CD4-positive, CD25-positive, alpha-beta regulatory T cell (primary cell): ENCODE measurements at places on chromosomes 6 and 20. TPM values are rescaled to one million over a fixed set of nuclear protein-coding genes. Genes with fewer than 3 reads are reported as not detected.

The TRAPPC3L gene
- 0.37 TPM for total RNA-seq

The HEY2 gene
- not detected for total RNA-seq

The PRL gene
- total RNA-seq = not detected

The C6orf15 gene
- total RNA-seq = not detected

The OR2J3 gene
- total RNA-seq = not detected

The COL9A3 gene
- not detected for total RNA-seq

DNA sequence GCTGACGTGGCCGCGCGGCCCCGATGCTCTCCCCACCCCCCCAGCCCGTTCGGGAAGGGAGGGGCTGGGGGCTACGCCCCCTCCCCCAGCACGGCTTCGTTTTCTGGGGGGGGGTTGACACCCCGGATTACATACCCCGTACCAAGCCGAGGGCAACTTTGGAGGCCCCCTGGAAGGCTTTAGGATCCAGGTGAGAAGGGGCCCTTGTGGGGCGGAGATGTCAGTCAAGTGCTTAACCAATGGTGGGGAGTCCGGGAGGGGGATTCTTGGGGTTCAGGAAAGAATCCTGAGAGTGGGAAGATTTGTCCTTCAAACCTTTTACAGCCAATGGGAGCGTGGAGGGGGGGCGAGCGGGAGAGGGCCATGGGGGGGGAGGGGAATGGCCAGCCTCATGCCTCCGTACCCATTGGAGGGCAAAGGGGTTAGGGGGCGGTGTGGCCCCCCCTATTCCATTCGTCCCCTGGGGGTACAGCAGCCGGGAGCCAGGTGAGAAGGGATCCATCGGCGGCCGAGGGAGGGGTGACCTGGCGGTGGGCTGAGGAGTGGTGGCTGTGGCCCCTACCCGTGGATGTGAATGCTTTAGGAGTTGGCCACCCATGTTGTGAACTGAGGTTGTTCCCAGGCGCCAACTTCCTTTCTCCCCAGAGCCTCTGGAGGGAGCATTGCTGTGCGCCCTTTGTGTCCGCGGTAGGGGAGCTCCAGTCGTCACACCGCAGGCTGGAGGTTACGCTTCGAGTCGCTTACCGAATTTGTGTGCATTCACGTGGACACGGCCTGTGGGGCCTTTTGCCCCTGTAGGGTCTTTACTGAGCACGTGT lies 682 bp downstream of the BRD2 start:
- peak overlapping the region; percentile 95 for H3K4me3 ChIP-seq
- H3K4me1 ChIP-seq = peaks cover 58% of the 10 kb centered on the region
- DNase-seq = peak; percentile 50
- H3K36me3 ChIP-seq = no peaks in the 10 kb centered on the region
- peak overlapping the region; percentile 98 for H3K27ac ChIP-seq

DNA sequence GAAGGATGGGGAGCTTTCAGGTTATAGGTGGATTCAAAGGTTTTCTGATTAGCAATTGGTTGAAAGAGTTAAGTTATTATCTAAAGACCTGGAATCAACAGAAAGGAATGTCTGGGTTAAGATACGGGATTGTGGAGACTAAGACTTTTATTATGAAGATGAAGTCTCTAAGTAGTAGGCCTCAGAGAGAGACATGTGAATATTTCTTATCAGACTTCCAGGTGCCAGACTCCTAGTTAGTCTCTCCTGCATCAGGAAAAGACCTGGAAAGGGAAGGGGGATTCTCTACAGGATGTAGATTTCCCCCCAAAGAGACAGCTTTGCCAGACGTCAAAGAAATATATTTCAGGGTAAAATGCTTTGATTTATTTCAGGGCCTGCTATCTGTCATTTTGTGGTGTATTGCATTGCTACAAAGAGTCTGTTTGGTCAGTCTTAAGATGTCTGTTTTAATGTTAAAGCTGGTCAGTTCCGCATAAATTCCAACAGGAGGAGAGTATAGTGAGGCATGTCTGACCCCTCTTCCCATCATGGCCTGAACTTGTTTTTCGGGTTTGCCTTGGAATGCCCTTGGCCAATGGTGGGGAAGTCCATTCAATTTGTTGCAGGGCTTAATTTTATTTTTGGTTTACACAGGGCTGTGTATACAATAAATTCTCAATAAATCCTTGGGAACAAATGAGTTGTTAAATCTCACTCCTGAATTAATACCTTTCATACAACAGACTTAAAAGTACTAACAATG lies 103.4 kb upstream of the RALGAPA2 start:
- H3K36me3 ChIP-seq = no peaks in the 10 kb centered on the region
- DNase-seq = no peak
- no peak overlapping the region for H3K27ac ChIP-seq

GRCh38 chr6:5457983-5458683 lies 196.8 kb downstream of the FARS2 start:
- H3K27me3 ChIP-seq = no peaks in the 10 kb centered on the region
- H3K27ac ChIP-seq = no peak overlapping the region
- H3K36me3 ChIP-seq = peaks cover 2% of the 10 kb centered on the region
- no peak overlapping the region for H3K4me3 ChIP-seq

GRCh38 chr20:41004531-41005360 lies 23.9 kb upstream of the TOP1 start:
- peaks cover 19% of the 10 kb centered on the region for H3K4me1 ChIP-seq
- H3K27me3 ChIP-seq = no peaks in the 10 kb centered on the region
- no peak for DNase-seq
- H3K36me3 ChIP-seq = no peaks in the 10 kb centered on the region
- H3K4me3 ChIP-seq = no peak overlapping the region

- H3K36me3 ChIP-seq = no peaks in the 10 kb centered on the region
- no peaks in the 10 kb centered on the region for H3K4me1 ChIP-seq
- H3K27ac ChIP-seq = no peak overlapping the region
- no peak for DNase-seq
Observed at GRCh38 chr6:39128832-39129231, 13.8 kb upstream of the SAYSD1 start.

DNA sequence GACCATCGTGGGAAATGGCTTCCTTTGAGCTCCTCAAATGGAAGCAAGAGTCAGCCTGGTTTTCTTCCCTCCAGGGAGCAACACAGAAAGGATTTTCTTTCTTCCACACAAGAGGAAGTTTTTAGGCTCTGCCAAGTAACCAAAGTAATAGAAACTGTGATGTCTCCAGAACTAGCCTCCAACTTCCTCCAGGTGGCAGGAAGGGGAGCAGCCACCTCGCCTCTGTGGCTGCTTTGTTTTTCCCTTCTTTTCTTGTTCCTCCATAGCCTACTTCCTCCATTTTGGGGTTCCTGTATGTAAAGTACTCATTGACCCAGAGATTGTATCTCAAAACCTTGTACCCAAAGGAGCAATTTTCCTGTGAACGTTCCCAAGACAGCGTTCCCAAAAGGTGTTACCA lies 32.7 kb upstream of the CCR6 start:
- no peak overlapping the region for H3K4me3 ChIP-seq
- no peaks in the 10 kb centered on the region for H3K36me3 ChIP-seq
- DNase-seq = no peak
- peaks cover 53% of the 10 kb centered on the region for H3K4me1 ChIP-seq

DNA sequence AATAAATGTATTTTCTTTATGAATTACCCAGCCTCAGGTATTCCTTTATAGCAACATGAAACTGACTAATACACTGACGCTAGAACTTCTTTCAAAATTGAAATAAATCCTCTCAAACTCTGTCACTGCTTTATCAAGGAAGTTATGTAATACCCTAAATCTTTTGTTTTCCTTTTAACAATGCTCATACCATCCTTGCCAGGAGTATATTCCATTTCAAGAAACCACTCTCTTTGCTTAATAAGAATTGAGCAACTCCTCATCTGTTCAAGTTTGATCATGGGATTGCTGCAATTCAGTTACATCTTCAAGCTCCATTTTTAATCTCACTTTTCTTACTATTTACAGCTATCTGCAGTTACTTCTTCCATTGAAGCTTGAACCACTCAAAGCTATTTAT lies 707.6 kb upstream of the MARCKS start:
- no peaks in the 10 kb centered on the region for H3K36me3 ChIP-seq
- no peaks in the 10 kb centered on the region for H3K27me3 ChIP-seq
- no peak overlapping the region for H3K27ac ChIP-seq
- no peaks in the 10 kb centered on the region for H3K4me1 ChIP-seq
- no peak for DNase-seq

GRCh38 chr6:41636833-41637193 lies 1.5 kb upstream of the MDFI start:
- H3K4me3 ChIP-seq = no peak overlapping the region
- no peak for DNase-seq
- H3K27ac ChIP-seq = no peak overlapping the region
- H3K4me1 ChIP-seq = peaks cover 8% of the 10 kb centered on the region
- peaks cover 2% of the 10 kb centered on the region for H3K27me3 ChIP-seq
- H3K36me3 ChIP-seq = no peaks in the 10 kb centered on the region

DNA sequence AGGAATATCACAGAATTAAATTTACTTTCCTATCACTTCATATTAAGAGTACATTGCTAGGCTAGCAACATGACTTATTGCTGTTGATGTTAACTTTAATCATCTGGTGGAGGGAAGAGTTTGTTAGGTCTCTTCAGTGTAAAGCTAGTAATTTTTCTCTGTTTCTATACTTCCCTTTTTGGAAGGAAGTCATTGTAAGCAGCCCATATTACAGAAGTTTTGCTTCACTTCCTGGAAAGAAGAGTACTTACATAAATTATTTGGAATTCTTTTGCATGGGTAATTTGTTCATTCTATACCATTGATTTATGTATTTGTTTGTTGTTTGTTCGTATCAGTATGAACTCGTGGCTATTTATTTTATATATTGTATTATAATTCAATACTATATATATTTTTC lies 405.2 kb downstream of the RFPL4B start:
- no peaks in the 10 kb centered on the region for H3K27me3 ChIP-seq
- H3K4me1 ChIP-seq = no peaks in the 10 kb centered on the region

GRCh38 chr6:36593569-36594028 lies 563 bp upstream of the SRSF3 start:
- peak; percentile 37 for DNase-seq
- peak overlapping the region; percentile 82 for H3K4me3 ChIP-seq
- H3K4me1 ChIP-seq = peaks cover 35% of the 10 kb centered on the region
- no peaks in the 10 kb centered on the region for H3K27me3 ChIP-seq

GRCh38 chr20:18995455-18995854 lies 181.9 kb downstream of the SCP2D1 start:
- no peak for DNase-seq
- H3K27me3 ChIP-seq = no peaks in the 10 kb centered on the region
- H3K36me3 ChIP-seq = no peaks in the 10 kb centered on the region
- no peaks in the 10 kb centered on the region for H3K4me1 ChIP-seq
- no peak overlapping the region for H3K27ac ChIP-seq
- H3K4me3 ChIP-seq = no peak overlapping the region

- no peak for DNase-seq
- no peaks in the 10 kb centered on the region for H3K36me3 ChIP-seq
- no peaks in the 10 kb centered on the region for H3K4me1 ChIP-seq
Observed at GRCh38 chr20:10793766-10794165, 120.0 kb upstream of the JAG1 start.

- no peak overlapping the region for H3K4me3 ChIP-seq
- H3K36me3 ChIP-seq = peaks cover 15% of the 10 kb centered on the region
- no peak overlapping the region for H3K27ac ChIP-seq
- no peak for DNase-seq
- no peaks in the 10 kb centered on the region for H3K4me1 ChIP-seq
- H3K27me3 ChIP-seq = no peaks in the 10 kb centered on the region
Observed at GRCh38 chr6:107235511-107235910, 120.2 kb upstream of the BEND3 start.

GRCh38 chr6:120363429-120363828 lies 970.9 kb downstream of the TBC1D32 start:
- H3K27me3 ChIP-seq = no peaks in the 10 kb centered on the region
- DNase-seq = no peak
- no peaks in the 10 kb centered on the region for H3K4me1 ChIP-seq
- H3K27ac ChIP-seq = no peak overlapping the region

GRCh38 chr6:15690510-15690909 lies 27.7 kb upstream of the DTNBP1 start:
- no peak overlapping the region for H3K27ac ChIP-seq
- DNase-seq = no peak
- no peak overlapping the region for H3K4me3 ChIP-seq
- H3K4me1 ChIP-seq = no peaks in the 10 kb centered on the region

GRCh38 chr20:57483287-57484050 lies 41.5 kb downstream of the CTCFL start:
- DNase-seq = no peak
- no peak overlapping the region for H3K27ac ChIP-seq

DNA sequence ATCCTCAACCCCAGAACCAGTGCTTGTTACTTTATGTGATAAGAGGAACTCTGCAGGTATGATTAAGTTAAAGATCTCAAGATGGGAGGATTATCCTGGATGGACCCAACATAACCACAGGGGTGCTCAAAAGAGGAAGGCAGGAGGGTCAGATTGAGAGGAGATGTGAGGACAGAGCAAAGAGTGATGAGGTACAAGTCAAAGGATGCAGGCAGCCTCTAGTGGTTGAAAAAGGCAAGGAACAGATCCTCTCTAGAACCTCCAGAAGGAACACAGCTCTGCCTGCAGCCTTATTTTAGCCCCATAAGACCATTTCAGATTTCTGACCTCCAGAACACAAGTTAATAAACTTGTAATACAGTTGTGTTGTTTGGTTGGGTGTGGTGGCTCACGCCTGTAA lies 41.2 kb downstream of the PDSS2 start:
- H3K27me3 ChIP-seq = no peaks in the 10 kb centered on the region
- H3K4me1 ChIP-seq = no peaks in the 10 kb centered on the region
- H3K36me3 ChIP-seq = no peaks in the 10 kb centered on the region
- no peak overlapping the region for H3K4me3 ChIP-seq

DNA sequence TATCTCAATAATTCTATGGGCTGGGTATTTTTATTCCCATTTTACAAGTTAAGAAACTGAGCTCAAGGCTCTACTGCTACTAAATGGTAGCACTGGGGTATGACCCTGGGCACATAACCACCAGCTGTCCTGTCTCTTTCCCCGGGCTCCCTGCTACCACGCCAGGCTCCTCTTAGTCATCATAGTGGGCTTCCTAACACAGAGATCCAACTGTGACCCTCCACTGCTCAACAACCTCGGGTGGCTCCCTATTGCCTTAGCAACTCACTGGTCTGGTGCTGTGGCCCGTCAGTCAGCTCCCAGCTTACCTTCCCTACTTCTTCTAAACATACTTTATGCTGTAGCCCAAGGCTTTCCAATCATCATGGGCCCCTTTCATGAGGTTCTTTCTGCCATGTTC lies 4.5 kb downstream of the KIAA1755 start:
- no peak overlapping the region for H3K4me3 ChIP-seq
- H3K4me1 ChIP-seq = no peaks in the 10 kb centered on the region
- H3K27ac ChIP-seq = no peak overlapping the region
- DNase-seq = no peak
- no peaks in the 10 kb centered on the region for H3K36me3 ChIP-seq
- H3K27me3 ChIP-seq = peaks cover 8% of the 10 kb centered on the region

- H3K4me1 ChIP-seq = no peaks in the 10 kb centered on the region
- H3K27me3 ChIP-seq = peaks cover 2% of the 10 kb centered on the region
- no peaks in the 10 kb centered on the region for H3K36me3 ChIP-seq
- no peak for DNase-seq
- H3K27ac ChIP-seq = no peak overlapping the region
Observed at GRCh38 chr6:132730560-132730959, 16.7 kb upstream of the VNN1 start.

DNA sequence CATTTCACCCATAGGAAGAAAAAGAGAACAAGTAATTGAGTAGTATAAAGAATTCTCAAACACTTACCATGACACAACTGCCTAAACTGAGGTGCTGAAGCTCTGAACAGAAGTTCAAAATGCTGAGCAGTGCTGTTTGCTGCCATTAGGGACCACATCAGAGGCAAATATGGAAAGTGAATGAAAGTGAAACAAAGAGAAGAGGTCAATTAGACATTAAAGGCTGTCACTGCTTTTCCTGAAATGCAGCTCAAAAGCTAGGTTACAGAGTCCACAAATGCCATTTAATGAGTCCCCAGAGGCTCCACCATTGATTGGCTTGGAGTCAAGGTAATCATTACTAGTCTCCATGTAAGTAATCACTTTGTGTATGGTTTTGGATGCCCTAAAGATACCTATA lies 46.1 kb downstream of the POU3F2 start:
- H3K4me1 ChIP-seq = no peaks in the 10 kb centered on the region
- H3K4me3 ChIP-seq = no peak overlapping the region
- no peaks in the 10 kb centered on the region for H3K27me3 ChIP-seq
- no peak overlapping the region for H3K27ac ChIP-seq
